ENCODE measurements at places on chromosomes 5 and 9. TPM values are rescaled to one million over a fixed set of nuclear protein-coding genes. Genes with fewer than 3 reads are reported as not detected.

The LRRC70 gene
- total RNA-seq, result 0.73 TPM

The SVEP1 gene
- total RNA-seq, result 0.81 TPM

The SPINK13 gene
- total RNA-seq, result not detected

The IL9 gene
- total RNA-seq, result not detected

The PCDHA12 gene
- total RNA-seq, result not detected

The ALAD gene
- 10.8 TPM for total RNA-seq

The TAF11L13 gene
- total RNA-seq, result not detected

The CTNNA1 gene
- 117 TPM for total RNA-seq

The RPL7A gene
- total RNA-seq, result 3,009 TPM

The DRD1 gene
- total RNA-seq, result not detected

The RNF180 gene
- not detected for total RNA-seq

The CCL21 gene
- total RNA-seq, result not detected

The NR2F1 gene
- 0.04 TPM for total RNA-seq

The BRINP1 gene
- not detected for total RNA-seq

The C9orf50 gene
- not detected for total RNA-seq

The PROB1 gene
- 1.6 TPM for total RNA-seq

The PCDHGB1 gene
- total RNA-seq, result 0.29 TPM

Measured in K562 (cell line).